ENCODE measurements at places on chromosomes 1 and 21.

- DNase-seq: peak; percentile 96
Measured at GRCh38 chr1:204438628-204439027, 27.0 kb upstream of the PPP1R15B start.

DNA sequence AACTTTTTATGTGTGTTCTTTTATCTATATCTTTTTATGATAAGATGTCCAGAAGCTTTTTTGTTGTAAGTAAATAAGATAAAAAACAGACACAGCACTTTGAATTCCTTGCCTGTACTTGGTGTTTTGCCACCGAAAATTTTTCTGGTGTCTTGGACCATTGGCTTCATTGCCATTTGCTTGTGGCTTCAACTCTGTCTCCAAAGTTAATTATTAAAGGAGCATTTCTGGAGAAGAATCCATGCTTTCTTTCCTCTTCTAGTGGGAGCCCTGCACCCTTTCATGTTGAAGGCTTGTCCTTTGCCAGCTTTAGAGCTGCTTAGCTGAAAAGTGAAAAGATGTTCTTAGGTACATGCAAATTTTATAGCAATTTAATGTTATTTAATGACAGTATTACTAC lies 112.2 kb downstream of the DYRK1A start:
- no peak for DNase-seq

GRCh38 chr1:206682111-206682510 lies 2.6 kb upstream of the MAPKAPK2 start:
- DNase-seq: no peak

DNA sequence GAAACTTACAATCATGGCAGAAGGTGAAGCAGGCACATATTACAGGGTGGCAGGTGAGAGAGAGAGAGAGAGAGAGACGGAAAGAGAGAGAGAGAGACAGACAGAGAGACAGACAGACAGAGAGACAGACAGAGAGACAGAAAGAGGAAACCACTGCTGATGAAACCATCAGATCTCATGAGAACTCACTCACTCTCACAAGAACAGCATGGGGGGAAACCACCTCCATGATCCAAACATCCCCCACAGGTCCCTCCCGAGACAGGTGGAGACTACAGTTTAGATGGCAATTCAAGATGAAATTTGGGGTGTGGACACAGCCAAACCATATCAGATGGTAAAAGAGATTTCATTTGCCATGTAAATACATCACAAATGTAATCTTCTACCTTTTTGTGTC lies 708.1 kb downstream of the MRPL39 start:
- DNase-seq: no peak

DNA sequence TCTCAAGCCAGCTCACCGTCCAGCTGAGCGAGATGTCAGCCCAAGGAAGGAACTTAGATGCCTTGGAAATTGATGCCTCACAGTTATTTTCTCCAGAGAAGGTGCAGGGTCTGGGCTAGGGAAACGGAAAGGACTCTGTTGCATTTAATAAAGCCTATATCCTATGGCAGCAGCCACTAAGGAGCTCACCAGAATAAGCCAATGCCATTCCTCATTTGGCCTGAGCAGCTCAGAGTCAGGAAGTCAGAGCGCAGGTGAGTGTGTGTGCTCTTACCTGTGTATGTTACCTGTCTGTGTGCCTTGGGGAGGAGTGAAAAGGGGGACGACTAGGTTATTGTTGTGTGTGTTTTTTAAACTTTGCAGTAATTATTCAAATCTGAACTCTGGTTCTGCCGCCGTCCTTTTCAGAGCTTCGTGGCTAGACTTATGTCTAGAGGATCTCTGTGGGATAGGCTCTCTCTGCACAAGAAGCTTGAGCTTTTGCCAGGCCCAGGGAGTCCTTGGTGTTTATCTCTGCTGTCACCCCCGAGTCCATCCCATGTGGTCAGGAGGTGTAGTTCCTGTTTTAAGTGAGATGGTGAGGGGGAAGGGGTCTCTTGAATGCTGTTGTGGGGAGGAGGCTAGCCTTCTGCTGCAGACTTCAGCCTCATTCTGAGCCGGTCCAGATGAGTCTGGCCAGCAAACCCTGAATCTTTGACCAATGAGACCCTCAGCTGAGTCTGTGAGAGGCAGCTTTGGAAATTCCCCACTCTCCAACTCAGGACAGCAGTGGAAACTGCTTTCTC lies 2.4 kb downstream of the TMCC2 start:
- DNase-seq: no peak

GRCh38 chr21:28336314-28336713 lies 656.4 kb downstream of the LTN1 start:
- peak; percentile 92 for DNase-seq

DNA sequence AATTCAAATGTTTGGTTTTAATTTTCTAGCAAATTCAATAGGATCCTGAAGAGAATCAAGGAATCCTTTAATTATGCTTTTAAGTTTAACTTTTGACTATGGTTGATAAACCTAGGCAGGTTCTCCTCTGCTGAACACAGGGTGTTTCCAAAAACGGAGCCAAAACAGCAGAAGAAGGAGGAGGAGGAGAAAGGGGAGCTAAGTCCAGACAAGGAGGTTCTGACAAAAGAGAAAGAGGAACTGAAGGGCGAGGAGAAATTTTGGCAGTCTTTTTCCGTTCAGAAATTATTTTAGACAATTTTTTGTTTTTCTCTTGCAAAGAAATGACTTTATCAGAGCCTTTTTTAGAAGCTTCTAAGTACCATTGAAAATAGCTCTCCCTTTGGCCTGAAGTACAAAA lies 33.2 kb upstream of the FNBP1L start:
- DNase-seq: no peak

GRCh38 chr1:110548381-110548780 lies 29.4 kb upstream of the KCNA10 start:
- peak; percentile 33 for DNase-seq

DNA sequence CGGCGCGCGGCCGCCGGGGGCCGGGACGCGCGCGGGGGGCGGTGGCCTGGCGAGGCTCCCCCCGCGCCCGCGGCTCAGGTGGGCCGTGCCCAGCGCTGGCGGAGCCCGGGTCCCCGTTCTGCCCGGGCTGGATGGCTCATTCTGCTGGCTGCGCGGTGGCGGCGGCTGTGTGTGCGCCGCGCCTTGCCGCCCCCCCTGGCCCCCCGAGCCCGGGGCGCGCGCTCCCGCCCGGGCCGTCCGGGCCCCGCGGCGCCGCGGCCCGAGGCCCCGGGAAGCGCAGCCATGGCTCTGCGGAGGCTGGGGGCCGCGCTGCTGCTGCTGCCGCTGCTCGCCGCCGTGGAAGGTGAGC lies at the start of gene EPHB2:
Gene EPHB2, plus strand, starts transcription at position 139 of the 349 bp plus-strand sequence. Its CDS starts 144 bp downstream, at position 283.
- peak; percentile 38 for DNase-seq

GRCh38 chr1:27367160-27367650 lies 444 bp upstream of the MAP3K6 start:
- no peak for DNase-seq

DNA sequence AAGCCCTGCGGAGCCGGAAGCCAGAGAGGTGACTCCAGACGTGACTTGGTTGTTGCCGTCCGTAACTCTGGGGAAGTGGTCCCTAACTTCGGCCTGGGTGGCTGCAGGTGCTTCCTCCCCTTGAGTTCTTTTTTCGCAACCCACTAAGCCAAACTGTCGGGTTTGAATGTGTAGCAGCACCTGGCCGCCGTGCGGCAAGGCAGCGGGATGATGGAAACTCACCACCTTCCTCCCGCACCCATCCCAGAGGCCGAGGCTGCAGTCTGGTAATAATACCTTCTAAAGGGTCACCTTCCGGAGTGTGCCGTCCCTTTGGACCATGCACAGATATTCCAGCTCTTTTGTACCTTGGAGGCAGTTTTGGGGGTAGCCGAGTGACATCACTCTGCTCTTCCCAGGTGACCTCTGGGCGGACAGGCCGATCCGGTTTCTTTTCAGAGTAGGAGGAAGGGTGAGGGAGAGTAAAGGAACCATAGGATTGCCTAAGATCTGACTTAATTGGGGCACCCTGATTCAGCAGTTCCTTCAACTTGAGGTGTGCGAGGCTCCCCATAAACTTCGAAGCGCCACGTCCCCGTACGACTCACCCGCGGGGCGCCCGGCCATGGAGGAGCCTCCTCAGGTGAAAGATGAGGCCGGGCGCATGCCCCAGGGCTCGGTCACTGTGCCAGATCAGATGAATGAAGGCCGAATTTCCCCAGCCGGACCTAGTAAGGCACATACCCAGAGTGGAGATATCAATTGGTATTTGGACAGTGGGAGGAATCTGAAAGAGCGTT lies 1.0 kb downstream of the KCNK1 start:
- no peak for DNase-seq

DNA sequence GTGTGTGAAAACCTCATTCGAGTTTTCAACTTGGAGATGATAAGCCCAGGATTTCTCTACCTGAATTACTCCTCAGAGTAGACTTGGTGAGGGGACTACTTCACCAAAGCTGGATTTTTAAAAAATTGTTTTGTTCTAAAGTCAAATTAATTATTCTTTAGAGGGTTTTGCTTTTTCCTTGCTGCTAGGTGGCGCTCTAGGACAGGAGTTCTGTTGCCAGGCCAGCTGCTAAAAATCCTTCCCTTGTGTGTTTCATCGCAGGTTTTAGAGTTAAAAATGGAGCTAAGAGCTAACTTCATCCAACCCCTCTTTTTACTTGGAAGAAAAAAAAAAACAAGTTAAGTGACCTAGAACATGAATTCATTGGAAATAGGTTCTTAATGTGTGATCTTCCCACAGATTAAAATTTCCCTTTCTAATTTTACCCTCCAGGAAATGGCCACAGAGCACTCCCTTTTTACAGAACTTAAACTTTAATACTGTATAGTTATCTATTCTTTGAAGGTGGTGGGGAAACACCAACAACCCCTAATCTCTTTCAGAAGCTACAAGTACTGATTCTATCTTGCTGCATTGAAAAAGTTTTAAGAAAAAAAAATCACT lies 36.7 kb upstream of the FAM163A start:
- DNase-seq: peak; percentile 80

GRCh38 chr1:6491081-6491449 lies 402 bp downstream of the PLEKHG5 start:
- DNase-seq: no peak

DNA sequence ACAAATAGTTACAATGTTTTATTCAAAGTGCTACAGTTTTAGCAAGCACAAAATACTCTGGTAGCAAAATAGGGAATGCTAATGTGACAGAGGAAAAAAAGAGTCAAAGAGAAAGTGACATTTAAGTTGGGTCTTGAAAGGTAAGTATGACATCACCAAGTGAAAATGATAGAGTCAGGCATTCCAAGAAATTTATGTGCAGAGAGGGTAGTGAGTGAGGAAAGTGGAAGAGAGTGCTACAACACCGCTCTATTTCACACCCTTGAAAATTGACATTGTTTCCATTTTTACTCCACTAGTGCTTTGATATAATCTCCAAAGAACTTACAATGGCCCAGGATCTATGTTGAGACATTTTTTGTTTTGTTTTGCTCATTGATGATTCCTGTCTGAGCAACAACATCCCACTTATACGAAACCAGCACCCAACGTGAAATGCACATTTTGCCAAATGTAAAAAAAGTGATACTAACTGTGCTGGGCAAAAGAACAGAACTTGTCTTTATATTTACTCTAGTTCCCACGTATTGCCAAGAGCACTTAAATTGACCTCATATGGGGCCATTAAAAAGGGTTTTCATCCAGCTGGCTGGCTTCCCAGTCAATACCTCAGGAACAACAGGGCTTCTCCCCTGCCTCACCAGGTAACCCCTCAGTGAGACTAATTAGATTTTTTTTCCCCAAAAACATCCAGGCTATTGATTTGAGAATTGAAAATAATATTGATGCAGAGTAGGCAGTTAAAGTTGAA lies 206.3 kb upstream of the NR5A2 start:
- DNase-seq: no peak

DNA sequence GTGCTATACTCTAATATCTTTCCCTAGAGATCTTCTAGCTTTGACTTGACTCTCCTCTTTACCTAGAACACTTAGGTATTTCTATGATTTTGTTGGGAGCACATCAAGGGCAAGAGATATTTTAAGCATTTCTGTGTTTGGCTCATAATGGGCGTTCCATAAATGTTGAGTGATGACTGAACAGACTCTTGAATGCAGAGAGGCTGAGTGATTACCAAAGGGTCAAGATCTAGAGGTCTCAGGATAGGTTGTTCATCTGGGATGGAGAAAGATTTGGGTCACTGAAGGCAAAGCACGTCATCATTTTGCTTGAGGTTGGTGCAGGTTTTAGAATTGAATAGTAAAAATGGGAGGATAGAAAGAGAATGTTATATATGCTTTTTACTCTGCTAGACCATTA lies 705.4 kb upstream of the B3GALT2 start:
- no peak for DNase-seq
